Heart right ventricle (tissue), 16 donors: ENCODE measurements at places on chromosomes 2 and 18. TPM values are rescaled to one million over a fixed set of nuclear protein-coding genes. Genes with fewer than 3 reads are reported as not detected.

DNA sequence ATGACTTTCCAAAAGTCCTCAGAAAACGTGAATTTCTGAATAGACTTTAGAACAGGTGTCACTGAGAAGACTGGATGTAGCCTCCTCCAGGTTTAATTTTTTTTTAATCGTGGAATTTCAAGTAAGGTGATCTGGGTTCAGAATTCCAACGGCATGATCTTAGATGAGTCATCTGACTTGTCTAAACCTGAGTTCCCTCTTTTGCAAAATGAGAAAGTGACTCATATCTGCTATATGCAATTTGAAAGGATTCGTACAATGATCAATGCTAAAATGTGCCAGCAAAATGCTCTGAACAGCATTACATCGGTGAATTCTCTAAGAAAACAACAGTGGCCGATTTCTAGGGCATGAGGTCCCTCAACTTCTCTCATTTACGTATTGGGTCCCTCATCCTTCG is 69.1 kb upstream of the ZNF516 start:
- DNase-seq = no peak

GRCh38 chr18:64929036-64929435 is 780.1 kb upstream of the LINC00305 start:
- DNase-seq = no peak

Gene OTOS
- not detected for polyA plus RNA-seq

Gene FZD7
- polyA plus RNA-seq = 6.6 TPM

Gene FHL2
- polyA plus RNA-seq = 437 TPM

GRCh38 chr18:70288851-70289328 is at the start of gene SOCS6:
TSS of gene SOCS6 (plus strand) at chr18:70289045. CDS start at chr18:70324669, 35,624 bp downstream.
- peak; percentile 77 for DNase-seq

DNA sequence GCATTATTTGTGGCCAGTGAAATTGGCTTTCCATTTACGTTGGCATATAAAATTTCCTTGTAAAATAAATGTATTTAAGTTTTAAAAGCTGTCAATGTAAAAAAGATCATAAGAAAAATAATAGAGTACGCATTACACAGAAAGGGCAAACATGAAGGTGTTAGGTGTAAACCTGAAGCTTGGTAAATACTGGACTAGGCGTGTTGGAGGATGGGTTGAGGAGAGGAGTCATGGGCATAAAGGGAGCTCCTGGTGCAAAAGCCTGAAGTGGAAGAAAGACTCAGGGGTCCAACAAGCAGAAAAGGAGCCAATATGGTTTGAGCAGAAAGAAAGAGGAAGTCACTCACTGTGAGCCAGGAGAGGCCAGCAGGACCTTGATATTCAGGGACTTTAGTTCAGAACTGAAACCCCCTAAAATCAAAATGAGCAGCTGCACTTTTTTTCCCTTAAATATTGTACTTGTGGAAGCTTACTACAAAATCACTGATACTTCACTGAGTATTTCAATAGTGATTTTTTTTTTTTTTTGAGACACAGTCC is 24.4 kb downstream of the SP5 start:
- no peak for DNase-seq

Gene ECEL1
- polyA plus RNA-seq = 1.5 TPM

- no peak for DNase-seq
Observed at GRCh38 chr18:10850840-10851239, 298.5 kb downstream of the PIEZO2 start.

Gene ARHGAP28
- 0.35 TPM for polyA plus RNA-seq

- DNase-seq = no peak
Observed at GRCh38 chr18:68985172-68985820, 187.4 kb downstream of the CCDC102B start.

Gene DSC1
- polyA plus RNA-seq = 0.03 TPM

DNA sequence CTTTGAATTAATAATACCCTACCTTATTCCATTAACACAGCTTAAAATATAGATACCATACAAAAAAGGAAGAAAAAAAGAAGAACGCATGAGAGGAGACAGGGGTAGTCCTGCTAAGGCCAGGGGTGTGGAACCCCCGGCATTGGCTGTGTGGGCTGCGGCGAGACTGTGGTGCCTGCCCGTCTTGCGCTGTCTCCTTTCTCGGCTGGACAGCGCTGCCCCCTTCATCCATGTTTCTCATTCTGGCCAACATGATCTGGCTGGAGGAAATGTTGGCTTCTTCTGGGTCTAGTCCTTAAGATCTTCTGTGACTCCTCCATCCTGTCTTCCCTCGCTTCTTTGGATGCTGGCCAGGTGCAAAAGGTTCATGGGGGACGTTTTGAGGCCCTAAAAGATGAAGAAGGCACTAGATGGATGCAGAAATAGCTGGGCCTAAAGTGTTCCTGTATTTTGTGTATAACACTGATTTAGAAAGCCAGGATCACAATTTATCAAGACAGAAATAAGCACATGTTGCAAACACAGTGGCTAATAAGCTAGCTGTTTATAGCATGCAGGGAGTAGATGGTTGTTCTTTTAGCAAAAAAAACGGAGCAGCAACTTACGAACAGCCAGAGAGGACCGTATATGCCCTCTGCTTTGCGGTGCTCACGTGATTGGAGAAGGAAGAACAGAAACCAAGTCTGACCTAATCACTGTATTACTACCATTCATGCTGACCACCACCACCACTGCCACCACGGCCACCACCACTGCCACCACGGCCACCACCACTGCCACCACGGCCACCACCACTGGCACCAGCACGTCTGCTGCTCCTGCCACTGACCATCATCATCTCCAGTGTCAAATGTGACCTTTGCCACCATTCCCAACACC is 71.7 kb upstream of the ASB18 start:
- DNase-seq = no peak

Gene HOXD13
- polyA plus RNA-seq = not detected

GRCh38 chr2:66427300-66427699 is 7.6 kb upstream of the MEIS1 start:
- DNase-seq = no peak

Gene PSME4
- polyA plus RNA-seq = 36.1 TPM
